Spinal cord (tissue), 10 donors: ENCODE measurements at places on chromosomes 5 and 9. TPM values are rescaled to one million over a fixed set of nuclear protein-coding genes. Genes with fewer than 3 reads are reported as not detected.

The MEIKIN gene
- 1.9 TPM for total RNA-seq

The ABLIM3 gene
- 32.6 TPM for total RNA-seq

The MED27 gene
- 13.9 TPM for total RNA-seq

The SKP2 gene
- total RNA-seq: 36.0 TPM

The STXBP1 gene
- total RNA-seq: 45.0 TPM

The REEP2 gene
- 90.8 TPM for total RNA-seq

DNA sequence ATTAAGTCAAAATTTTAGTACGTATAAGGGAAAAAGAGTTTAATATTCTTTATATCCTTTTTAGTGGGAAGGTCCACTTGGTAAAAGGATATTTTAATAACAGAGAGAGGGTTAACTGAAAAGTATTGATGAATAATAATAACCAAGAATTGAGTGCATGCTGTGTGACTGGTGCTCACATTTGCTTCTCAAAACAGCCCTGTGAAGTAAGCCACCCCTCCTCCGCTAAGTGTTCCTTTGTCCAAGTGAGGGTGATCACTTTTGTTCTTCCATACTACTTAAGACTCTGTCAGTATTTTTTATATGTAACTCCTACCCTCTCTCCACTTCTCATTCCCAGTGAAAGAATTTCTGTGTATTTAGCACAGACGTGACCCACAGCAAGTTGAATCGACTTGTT is 51.5 kb downstream of the SLC44A1 start:
- no peak for DNase-seq

DNA sequence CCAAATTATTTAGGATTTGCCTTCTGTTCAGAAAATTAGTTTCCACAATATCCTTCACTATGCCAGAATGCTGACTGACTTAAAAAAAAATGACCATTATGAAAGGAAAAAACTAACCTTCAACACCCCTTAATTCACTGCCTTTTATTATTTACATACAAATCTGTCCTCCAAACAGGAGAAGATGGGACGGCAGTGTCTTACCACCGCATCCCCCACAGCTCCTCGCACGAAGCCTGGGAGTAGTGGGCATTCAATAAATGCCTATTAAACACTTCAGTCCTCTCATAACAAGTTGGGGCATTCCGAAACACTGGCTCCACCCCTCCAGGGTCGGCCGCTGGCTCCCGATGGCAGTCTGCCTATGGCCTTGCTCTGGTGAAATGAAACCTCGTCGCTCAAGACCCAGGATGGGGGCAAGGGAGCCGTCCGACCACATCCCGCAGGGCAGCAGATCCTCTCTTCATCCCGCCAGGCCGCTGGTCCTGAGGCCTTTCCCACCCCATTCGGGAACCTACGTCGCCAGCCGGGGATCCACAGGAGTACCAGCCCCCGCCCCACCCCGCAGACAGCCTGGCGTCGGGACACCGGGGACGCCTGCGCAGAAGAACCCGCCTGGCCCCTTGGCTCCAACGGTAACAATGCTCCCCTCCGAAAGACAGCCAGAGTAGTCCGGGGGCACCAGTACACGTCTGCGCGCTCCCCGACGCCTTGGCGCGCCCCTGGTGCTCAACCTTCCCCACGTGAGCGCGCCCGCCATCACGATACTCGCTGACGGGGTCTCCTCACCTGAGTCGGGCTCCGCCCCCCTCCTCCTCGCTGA is 613 bp downstream of the ZBTB5 start:
- DNase-seq: peak; percentile 64

DNA sequence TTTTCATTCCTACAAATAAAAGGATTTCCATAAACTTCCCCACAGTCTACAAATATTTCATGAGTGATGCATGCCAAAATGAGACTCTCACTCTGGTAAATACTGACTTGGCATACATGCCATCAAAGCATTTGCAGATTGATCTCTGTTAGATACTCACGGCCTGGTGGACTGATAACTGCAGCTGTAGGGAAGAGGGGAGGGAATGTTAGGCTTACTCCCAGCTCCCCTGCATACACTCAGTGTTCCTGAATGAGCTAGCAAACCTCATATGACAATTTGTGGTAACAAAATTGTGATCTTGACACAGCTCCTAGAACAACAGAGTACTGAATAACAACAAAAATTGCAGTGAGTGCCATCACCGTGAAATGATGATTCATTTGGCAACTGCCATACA is 435.3 kb downstream of the NR2F1-AS1 start:
- DNase-seq: no peak

- no peak for DNase-seq
Measured at GRCh38 chr5:132466433-132467286, 23.9 kb downstream of the IRF1 start.

DNA sequence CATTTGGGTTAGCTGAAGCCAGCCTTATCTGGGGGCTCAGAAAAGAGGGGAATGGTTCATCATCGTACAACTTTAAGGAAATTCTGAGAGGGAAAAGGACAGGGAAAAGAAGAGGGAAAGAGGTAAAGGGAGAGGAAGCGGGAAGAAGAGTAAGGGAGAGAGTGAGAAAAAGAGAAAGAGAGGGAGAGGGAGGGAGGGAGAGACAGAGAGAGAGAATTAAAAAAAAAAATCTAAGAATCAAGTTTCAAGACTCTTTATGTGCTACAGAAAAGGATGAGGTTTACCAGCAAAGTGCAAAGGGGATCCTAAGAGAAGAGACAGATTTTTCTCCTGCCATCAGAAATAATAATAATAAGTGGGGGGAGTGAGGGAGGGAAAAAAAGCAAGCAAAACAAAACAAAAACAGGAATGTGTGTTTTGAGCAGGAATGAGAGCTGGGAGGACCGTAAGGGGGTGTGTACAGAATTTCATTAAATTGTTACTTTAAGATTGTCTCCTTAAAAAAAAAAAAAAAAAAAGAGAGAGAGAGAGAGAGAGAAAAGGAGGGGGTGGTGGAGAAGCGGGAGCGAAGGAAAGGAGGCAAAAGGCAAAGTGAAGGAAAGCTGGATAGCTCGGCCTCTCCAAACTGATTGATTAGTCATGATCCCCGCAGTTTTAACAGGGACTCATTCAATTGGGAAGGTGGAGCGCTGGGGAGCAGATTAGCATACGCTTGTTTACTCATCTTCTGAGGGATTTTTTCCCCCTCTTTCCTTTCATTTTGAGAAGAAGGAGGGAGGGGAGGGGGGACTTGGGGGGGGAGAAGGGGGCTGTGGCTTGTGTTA is 438 bp upstream of the PAPPA start:
- no peak for DNase-seq

GRCh38 chr5:5348135-5348534 is 74.3 kb upstream of the ICE1 start:
- no peak for DNase-seq

DNA sequence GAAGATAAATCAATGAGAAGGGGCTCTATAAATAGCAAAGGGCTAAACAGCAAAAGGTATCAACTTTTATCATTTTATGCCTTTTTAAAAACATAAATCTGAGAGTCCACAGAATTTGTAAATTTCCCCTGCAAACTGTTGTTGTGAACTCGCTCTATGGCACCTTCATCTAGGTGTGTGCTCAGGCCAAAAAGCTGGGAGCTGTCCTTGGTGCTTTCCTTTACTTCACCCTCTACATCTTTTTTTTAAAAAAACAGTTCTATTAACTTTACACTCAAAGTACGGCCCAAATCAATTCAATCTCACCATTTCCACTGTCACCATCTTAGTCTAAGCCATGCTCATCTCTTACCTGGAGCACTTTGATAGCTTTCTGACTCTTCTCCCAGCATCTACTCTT is 108.2 kb upstream of the GPR151 start:
- no peak for DNase-seq

GRCh38 chr5:38478166-38478565 is 78.3 kb downstream of the LIFR start:
- DNase-seq: no peak

GRCh38 chr5:119655061-119655460 is 25.7 kb downstream of the FAM170A start:
- no peak for DNase-seq

DNA sequence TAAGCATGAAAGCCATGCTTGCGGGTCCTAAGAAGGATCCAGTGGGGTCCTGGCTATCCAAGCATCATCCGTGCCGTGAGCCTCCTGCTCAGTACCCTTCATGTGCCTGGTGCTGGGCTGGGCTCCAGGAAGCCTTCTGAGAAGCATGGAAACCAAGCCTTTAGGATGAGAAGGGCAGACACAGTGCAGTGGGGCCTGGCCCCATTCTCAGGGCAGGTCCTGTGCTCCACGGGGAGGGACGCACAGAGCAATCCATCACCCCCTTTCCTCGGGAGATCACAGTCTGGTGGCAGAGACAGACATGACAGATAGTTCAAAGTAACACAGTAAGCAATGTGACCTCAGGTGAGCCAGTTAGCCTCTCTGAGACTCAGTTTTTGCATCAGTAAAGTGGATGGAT is 76.9 kb downstream of the RGS3 start:
- DNase-seq: no peak

GRCh38 chr9:114108016-114108833 is 9.1 kb upstream of the KIF12 start:
- peak; percentile 81 for DNase-seq

DNA sequence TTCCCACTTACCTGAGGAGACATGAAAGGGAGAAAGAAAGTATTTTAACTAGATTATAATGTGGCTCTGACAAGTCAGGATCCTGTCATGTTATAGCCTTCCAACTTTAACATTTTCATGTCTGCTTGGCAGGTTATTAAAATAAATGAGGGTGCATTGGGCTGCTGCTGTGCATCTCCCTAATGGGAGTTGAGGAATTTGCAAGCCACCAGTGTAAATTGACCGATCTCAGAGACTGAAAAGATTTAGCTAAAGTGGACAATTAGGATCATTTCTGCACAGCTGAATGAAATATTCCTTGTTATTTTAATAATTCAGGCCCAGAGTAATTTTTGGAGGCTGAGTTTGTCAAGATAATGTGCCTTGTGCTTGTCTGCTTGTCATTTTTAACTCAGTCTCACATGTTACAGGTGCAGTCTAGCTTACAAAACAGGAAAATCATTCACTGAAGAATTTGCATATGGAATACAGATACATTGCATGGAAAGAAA is 366.3 kb upstream of the ADAMTS16 start:
- no peak for DNase-seq

DNA sequence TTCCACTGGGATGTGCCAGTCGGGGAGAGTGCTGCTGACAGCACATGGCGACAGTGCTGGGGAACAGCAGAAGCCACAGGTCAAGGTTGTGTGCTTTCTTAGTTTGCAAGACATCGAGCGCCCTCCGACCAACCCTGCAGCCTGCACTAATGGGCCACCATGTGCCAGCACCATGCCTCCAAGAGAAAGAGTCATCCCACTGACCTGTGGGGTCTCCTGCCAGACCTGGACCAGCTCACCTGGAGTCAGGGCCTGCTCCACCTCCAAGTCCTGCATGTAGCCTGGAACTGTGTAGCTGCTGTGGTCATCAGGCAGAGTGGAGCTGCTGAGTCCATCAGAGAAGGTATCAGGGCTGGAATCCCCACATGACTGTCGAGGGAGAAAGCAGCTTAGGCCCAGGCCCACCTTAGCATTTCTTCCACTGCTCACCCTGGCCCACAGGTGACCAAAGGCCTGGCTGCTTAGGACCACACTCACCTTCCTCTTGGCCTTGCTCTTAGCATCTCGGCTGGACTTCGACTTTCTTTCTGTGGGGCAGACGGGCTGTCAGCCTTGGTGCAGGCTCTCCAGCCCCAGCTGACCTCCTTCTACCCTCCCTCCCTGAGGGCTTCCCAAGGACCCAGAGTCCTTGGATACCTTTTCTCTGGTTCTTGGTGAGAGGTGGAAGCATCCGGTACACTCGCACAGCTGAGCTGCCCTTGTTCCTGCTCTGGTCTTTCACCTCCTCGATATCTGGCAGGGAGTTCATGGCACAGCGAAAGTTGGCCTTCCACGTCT is 4.1 kb downstream of the IRF1 start:
- no peak for DNase-seq

GRCh38 chr5:86360801-86361200 is 256.9 kb upstream of the COX7C start:
- no peak for DNase-seq

DNA sequence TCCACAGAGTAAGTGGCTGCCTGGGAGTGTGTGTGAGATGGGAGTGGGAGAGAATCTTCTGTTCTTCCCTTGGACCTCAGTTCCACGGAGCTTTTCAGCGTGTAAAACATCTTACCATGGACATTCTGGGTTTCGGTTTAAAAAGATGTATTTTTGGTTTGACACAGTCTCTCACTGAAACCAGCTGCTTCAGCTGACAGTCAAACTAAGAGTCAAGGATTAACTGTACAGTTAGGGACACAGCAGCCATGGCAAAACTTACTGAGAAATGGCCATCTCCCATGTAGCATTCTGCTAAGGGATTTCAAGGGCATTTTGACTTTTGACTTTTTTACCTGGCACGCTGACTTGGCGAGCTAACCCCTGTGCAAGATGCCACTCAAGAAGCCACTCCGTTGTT is 93.8 kb upstream of the IL12B start:
- no peak for DNase-seq

GRCh38 chr5:137649228-137649935 is 86.5 kb downstream of the KLHL3 start:
- DNase-seq: peak; percentile 90

DNA sequence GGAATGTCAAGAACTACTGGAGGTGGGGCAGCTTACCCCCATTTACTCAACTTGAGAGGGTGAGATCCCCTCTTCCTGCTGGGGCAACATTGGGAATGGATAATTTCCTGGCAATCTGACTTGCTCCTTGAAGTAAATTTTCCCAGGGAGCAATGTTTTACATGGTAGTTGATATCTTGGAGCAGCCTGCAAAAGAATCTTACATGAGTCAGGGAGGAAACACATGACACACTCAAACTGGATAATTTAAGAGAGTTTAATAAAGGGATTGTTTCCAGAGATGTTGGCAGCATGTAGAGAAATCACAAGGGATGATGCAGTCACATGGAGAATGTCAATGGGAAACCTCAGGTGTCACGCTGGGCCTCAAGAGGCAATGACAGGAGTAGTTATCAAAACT is 212.5 kb downstream of the GAS1 start:
- DNase-seq: no peak

GRCh38 chr5:42235241-42235640 is 188.0 kb upstream of the GHR start:
- DNase-seq: no peak

DNA sequence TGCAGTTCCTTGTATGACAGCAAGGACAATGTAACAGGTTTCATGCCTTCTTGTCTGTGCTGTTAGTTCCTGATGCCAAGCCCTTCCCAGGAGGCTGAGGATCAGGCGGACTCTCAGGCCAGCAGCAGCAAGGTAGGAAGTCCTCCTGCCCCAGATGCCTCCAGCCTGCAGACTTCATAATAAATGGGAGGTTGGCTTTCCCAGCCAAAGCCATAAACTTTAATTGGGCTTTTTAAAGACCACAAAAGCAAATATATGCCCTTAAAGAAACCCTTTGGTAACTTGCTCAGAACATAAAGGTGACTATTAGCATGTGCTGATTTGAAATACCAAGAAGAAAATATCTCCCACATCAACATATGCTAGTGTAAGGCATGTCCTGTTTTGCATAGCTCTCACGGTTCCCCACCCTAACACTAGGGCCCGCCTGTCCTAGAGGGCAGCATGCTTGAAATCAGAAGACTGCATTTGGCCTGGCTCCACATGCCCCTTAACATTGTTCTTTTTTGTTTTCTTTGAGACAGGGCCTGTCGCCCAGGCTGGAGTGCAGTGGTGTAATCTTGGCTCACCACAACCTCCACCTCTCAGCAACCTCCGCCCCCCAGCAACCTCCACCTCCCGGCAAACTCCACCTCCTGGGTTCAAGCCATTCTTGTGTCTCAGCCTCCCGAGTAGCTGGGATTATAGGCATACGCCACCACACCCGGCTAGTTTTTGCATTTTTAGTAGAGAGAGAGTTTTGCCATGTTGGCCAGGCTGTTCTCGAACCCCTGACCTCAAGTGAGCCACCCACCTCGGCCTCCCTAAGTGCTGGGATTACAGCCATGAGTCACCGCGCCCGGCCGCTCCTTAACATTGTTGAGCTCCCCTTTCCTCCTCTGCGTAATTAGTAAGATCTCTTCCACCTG is 44.6 kb upstream of the FCN1 start:
- DNase-seq: no peak
